ENCODE measurements at places on chromosomes 11 and 22.

- DNase-seq = no peak
Observed at GRCh38 chr11:78926633-78927338, 352.1 kb upstream of the NARS2 start.

DNA sequence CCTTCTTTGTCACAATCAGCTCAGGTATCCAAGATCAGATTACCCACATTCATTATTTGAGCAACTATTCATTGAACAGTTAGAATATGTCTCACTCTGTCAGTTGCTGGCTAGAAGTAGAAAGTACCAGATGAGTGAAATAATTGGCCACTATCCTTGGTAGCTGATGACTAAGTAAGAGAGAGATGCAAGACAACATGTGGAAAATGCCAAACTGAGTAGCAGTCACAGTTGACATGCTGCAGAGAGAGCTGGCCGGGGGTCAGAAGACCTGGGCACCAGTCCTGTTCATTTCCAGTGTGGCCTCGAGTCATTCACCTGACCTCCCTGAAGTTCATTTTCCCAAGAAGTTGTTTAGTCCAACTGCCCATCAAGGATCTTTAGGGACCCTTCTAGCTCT is 22.5 kb upstream of the SMIM35 start:
- DNase-seq = no peak

DNA sequence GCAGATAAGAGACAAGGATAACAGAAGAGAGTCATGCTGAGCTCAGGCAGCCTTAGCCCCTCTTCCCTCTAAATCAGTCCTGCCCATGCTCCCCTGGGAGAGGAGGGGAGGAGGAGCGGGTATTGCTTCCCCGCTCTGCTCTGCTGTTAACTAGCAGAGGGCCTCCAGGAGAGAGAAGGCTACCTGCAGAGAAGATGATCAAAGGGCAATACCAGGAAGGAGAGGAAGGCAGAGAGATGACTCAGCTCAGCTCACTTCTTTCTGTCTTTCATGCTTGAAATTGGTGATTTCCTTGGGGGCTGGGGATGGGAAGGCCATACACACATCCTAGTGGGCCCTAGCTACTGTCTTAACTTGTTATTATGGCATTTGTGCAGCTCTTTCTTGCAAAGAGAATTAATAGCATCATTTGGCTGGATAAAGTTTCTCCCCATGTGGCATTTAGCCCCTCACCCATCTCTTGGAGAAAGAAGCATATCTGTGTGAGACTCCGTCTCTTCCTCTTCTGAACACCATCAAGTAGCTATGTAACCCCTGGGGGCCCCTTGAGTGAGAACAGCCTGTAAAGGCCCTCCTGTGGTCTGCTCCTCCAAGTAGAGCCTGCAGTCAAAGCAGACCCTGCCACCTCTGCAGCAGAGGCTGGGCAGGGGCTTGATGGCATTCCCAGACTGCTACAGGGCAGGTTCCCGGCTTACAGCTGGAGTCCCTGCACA is 33.4 kb upstream of the AMOTL1 start:
- DNase-seq = no peak

DNA sequence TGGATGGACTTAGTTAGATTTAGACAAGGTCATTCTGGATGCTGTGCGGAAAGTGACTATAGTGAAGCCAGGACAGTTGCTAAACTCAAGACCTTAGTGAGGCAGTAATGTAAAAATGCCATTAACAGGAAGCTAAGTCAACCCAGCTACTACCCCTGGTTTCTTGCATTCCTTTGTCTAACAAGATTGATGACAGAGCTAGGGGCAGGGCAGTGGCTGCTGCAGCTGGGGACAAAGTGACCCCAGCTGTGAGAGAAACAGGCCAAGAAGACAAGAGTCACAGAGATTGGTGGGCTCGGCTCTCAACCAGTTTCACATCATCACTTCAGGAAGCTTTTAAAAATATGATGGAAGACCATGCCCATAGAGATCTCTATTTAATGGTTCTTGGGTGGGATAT is 110.4 kb upstream of the POU2AF2 start:
- no peak for DNase-seq

GRCh38 chr22:17575681-17576080 is 12.4 kb downstream of the SLC25A18 start:
- no peak for DNase-seq

All from NCI-H2107 (cell line).